ENCODE measurements at places on chromosomes 7 and 10.

DNA sequence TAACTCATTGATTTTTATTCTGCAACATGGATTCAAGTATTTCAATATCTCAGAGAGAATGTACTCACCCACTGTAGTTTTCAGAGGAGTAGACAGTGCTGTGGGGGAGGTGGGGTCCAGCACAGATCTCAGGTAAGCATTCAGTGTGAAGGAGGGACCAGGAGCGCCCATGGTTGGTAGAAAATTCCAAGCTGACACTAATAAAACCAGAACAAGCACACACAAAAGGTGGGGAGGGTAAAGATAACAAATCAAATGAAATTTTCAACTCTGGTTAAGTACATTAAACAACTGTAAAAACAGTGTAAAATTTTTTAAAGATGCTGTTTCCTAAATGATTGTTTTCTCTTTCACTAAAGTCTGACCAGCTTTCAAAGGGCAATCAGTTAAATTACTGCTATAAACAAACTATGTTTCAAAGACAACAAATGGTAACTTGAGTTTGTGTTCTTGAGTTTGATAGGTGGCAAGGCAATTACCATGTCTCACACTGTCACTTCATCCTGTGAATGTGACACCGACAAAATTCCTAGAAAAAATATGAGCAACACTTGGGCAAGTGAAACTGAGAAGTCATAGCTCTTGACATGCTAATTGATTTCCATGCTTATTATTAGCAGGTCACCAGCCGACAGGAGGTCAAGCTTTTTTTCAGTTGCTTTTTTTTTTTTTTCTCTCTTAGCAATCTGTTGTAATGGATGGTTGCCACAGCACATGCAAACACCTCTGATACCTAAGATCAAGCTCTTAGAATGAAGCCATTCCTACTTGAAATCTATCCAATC is 205.8 kb upstream of the SLC26A5 start:
- no peak for DNase-seq

GRCh38 chr7:112942981-112943380 is 143.6 kb downstream of the GPR85 start:
- DNase-seq = no peak

DNA sequence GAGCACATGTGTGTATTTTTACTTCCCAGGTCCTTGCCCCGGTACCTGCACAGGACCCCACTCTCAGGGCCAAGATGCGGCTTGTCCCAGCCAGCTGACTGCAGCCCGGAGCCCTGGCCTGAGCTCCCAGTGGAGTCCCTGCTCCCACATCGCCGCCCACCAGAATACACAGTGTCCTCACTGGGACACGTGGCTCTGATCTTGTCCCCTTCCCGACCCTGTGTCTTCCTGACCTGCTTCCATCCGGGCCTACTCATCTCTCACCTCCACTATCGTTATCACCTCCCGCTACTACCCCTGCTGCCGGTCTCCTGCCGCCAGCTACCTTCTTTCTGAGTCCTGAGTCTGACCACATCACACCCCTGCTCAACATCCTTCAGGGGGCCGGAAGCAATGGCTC is 146.3 kb upstream of the CHST15 start:
- DNase-seq = no peak

DNA sequence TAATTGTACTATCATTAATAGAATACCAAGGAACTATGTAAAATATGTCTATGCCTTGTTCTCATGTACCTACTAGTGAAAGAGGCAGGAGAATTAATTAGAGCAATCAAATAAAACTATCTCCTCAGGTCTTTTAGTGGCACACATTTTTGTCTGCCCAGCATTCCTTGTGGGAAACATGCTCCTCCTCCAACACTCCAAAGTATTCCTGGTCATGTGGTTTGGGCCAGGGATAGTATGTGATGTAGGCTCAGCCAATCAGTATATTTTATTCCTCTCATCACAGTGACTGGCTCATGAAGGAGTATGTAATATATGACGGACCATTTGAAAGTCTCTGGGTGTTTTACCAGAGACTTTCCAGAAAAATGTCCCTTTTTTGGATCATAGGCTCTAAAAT is 16.7 kb upstream of the SYPL1 start:
- no peak for DNase-seq

GRCh38 chr10:60883187-60883586 is 60.8 kb downstream of the RHOBTB1 start:
- no peak for DNase-seq

GRCh38 chr7:20601121-20601520 is 14.3 kb upstream of the ABCB5 start:
- no peak for DNase-seq

DNA sequence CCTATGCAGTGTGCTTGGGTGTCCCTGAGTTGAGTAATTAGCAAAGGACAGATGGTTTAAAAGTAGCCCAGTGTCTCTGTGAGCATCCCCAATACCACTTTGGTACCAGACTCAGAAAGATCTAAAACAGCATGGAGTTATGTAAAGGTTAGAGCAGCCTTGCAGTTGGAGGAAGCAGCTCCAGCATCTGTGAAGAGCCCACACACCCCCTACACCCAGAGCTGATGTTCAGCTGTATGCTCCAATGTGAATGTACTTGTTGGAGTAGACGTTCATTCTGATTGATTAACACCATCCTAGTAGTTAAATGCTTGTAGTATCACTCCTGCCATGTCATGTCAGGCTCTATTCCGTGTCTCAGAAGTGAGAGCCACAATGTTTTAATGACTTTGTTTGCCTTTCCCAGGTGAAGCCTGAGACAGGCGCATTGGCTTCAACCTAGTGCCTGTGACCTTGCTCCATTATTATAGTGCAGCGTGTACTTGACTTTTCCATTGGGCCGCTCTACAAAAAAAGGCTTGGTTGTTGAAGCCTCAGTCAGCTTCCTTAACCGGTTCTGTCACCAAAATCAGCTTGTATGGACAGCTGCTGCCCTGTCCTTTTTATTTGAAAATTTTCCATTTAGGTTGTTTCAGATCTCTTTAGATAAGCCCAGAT is 154.2 kb downstream of the LCOR start:
- DNase-seq = no peak

DNA sequence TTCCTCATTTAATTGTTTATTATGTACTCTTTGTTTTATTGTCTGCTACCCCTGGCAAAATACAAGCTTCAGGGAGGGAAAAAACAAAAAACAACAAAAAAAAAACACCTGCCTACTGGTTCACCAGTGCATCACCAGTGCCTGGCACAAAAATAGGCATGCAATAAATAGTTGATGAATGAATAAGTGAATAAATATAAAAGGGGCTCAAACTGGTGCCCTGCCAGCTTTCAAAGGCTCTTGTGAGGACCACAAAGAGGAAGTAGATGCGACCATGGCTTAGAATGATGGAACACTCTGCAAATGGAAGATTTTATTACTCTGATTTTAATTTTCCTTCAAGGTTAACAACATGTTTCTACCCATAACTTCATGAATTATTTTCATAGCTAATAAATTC is 213.0 kb upstream of the INHBA start:
- DNase-seq = no peak

GRCh38 chr10:9254353-9254752 is 1199.9 kb downstream of the GATA3 start:
- DNase-seq = no peak

- DNase-seq = no peak
These were observed 185.9 kb upstream of the DKK1 start for GRCh38 chr10:52128056-52128683.

- no peak for DNase-seq
These were observed 43.4 kb downstream of the ZNF503 start for GRCh38 chr10:75358132-75358531.

DNA sequence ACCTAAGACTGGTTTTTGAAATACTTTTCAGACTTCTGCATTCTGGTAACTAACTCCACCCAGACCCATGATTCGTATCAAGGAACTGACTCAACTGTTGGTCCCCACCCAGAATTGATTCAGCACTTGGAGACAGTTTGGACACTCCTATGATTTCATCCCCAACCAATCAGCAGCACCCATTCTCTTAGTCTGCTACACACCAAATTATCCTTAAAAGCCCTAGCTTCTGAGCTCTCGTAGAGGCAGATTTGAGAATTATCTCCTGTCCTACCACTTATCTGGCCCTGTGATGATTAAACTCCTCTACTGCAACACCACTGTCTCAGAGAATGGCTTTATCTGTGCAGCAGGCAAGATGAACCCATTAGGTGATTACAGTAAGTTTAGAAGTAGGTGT is 7.7 kb upstream of the GSTO1 start:
- no peak for DNase-seq

DNA sequence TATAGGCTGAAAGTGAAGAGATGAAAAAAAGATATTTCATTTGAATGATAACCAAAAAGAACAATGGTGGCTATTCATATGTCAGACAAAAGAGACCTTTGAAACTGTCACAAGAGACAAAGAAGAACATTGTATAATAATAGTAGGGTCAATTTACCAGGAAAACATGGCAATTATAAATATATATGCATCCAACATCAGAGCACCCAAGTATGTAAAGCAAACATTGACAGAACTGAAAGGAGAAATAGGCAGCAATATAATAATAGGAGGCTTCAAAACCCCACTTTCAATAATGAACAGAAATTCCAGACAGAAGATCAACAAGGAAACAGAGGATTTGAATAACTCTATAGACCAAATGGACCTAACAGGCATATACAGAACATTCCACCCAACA is 876.2 kb downstream of the GRID1 start:
- DNase-seq = no peak

DNA sequence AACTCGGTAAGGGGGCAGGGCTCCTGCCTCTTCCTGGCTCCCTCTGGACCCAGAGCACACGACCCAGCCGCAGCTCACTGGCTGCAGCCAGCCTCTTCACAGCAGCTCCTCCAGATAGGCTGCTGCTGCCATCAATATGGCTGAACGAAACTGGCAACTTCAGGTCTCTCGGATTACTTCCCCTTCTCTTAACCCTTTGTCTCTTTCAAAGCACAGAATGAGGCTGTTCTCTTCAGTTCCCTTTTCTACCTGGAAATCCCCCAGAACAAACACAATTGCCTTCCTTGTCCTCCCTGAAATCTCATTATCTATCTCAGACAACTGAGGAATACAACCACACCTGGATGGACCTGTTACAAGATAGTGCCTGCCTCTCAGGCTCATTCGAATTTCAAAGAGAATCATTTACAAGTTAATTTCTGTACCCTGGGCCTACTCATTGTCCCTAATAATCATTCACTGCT is 193.4 kb upstream of the MBL2 start:
- DNase-seq = no peak

- no peak for DNase-seq
These were observed 214.7 kb downstream of the MAD1L1 start for GRCh38 chr7:2017914-2018568.

DNA sequence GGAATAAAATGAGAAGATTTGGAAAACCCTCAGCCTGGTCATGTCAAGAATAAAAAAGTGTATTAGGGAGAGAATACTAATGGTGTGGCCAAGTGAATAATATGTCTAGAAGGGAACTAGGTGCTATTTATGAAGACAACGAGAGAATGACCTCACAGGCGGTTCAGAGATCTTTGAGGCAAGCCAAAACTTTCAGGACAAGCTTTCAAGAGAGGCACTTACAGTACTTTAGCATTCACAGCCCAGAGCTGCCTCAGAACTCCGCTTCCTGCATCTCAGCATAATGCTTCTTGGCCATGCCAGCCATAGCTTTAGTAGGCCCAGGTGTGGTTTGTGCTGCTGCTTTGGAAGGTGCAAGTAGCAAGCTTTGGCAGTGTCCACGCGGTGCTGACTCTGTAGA is 37.2 kb upstream of the CCDC7 start:
- DNase-seq = no peak

- DNase-seq = no peak
These were observed 11.1 kb downstream of the FAS start for GRCh38 chr10:89001729-89002072.

- DNase-seq = no peak
These were observed 709.2 kb downstream of the TYW1 start for GRCh38 chr7:67705850-67706249.

GRCh38 chr7:17176371-17177032 is 122.0 kb upstream of the AHR start:
- no peak for DNase-seq

GRCh38 chr7:45890902-45891461 is 2.7 kb downstream of the IGFBP1 start:
- no peak for DNase-seq

DNA sequence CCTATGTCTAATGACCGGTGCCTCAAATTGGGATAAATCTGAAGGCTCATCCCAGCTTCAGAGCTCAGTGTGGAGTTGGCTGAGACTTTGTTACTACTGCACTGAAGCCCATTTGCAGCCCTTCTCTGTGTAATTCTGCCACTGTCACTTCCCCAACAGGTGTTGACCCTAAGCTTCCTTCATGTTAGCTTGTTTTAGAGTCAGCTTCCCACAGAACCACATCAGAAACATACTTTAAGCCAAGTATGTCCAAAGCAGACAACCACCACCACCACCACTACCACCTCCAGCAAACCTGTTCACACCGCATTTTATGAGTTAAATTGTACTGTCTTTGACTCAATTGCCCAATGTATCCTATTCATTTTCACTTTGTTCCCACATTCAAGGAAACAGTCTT is 25.2 kb upstream of the GNAT3 start:
- DNase-seq = no peak

- DNase-seq = no peak
These were observed 127.7 kb upstream of the AOAH start for GRCh38 chr7:36852017-36852416.

- DNase-seq = no peak
These were observed 35.6 kb upstream of the GALNT17 start for GRCh38 chr7:71096351-71096750.

DNA sequence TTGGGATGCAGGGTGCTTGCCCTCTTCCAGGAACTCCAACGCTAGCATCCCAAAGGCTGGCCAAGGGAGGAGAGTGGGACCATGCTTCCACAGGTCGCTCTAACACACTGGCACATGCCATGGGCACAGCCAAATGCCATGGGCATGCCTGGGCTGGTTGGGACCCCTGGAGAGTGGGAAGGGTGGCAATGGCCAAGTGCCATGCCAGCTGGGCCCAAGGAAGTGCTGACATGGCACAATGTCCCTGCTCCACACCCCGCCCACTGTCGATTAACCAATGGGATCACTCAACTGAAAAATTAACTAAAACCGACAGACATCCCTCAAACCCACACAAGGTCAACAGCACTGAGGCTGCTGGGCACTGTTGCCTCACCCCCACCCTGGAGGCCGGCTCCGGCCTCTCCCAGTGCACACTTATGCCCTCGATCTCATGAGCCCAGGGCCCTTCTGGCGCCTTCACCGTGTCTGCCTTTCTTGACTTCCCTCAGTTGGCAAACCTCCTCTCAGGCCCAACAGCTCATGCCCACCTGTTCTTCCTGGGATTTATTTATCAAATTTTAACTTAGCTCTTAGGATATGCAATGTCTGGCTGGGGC is 83.4 kb downstream of the GOLGA7B start:
- no peak for DNase-seq

GRCh38 chr10:78460204-78460603 is 426.5 kb downstream of the RPS24 start:
- DNase-seq = no peak

- DNase-seq = no peak
These were observed 204.9 kb downstream of the DOCK4 start for GRCh38 chr7:112001091-112001826.

GRCh38 chr10:131320860-131321604 is 9.5 kb upstream of the TCERG1L start:
- no peak for DNase-seq

- no peak for DNase-seq
These were observed 44.7 kb upstream of the TMEM229A start for GRCh38 chr7:124077546-124077945.

- no peak for DNase-seq
These were observed 71.6 kb downstream of the INPP5A start for GRCh38 chr10:132609211-132609610.

All from NCI-H187 treated with DMSO at 0.1 percent for 48 hours (cell line).